ENCODE measurements at places on chromosomes 11 and 22.

- DNase-seq = no peak
Measured at GRCh38 chr11:111906680-111907079, 4.9 kb downstream of the CRYAB start.

DNA sequence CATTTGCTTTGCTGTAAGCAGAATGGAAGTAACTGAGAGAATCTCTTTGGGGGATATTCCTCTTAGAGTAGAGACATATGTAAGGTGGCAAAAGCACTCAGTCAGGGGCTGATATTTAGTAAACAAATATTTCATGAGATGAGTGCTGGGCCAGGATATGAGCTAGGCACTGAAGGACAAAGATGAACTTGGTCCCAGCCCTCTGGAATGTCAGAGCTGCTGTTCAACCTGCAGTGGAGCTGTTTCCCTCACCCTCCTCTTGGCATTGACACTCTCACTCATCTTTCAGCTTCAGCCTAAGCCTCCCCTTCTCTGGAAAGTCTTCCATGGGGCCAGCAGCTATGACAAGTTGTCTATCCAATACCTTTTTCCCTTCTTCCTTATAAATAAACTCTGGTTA is 22.2 kb downstream of the RASSF10 start:
- no peak for DNase-seq

DNA sequence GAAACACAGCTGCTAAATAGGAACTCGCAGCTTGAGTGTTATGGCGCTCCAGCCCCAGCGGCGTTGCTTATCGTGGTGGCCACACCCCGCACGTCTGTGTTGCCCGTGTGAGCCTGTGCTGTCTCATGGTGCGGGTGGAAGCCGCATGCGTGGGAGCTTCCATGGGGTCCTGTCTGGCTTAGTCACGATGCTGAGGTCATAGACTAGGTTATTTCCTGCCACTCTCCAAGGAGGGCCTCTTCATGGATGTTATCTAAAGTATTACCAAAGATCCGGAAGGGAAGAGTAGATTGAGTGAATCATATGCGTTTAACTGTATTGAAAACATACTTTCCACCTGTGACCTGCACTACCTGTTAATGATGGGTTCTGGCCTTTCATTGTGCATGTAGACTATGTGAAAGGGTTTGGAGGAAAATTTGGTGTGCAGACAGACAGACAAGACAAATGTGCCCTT is 21.7 kb downstream of the CTTN start:
- DNase-seq = no peak

GRCh38 chr22:48343461-48343860 is 1484.2 kb downstream of the BRD1 start:
- DNase-seq = no peak

DNA sequence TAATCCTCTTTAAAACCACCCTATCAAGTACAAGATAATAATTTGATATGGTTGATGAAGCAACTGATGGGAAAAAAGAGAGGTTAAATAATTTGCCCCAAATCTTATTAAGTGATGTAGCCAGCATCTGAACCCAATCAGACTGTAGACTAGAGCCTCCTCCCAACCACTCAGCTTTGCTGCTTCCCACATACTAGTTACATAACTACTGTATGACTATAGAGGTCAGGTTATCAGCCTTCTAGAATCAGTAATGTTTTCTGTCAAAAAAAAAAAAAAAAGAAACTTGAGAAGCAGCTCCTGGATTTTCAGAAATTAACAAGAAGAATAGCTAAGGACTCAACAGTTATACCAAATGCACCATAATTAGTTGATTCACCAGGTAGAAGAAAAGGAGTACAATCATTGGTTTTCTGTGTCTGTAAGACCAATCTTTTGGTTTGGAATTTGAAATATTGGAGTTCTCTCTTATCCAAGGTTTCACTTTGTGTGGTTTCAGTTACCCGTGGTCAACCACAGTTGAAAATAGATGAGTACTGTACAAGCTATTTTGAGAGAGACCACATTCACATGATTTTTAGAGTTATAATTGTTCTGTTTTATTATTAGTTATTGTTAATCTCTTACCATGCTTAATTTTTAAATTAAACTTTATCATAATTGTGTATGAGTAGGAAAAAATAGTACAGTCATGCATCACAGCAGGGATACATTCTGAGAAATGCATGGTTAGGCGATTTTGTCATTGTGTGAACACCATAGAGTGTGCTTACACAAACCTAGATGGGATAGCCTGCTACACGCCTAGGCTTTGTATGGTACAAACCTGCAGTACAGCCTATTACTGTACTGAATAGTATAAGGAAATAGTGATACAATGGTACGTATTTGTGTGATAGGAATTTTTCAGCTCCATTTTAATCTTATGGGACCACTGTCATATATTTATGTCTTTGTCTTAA is 72.2 kb downstream of the PDHX start:
- no peak for DNase-seq

GRCh38 chr11:9130297-9130696 is 38.9 kb upstream of the SCUBE2 start:
- no peak for DNase-seq

DNA sequence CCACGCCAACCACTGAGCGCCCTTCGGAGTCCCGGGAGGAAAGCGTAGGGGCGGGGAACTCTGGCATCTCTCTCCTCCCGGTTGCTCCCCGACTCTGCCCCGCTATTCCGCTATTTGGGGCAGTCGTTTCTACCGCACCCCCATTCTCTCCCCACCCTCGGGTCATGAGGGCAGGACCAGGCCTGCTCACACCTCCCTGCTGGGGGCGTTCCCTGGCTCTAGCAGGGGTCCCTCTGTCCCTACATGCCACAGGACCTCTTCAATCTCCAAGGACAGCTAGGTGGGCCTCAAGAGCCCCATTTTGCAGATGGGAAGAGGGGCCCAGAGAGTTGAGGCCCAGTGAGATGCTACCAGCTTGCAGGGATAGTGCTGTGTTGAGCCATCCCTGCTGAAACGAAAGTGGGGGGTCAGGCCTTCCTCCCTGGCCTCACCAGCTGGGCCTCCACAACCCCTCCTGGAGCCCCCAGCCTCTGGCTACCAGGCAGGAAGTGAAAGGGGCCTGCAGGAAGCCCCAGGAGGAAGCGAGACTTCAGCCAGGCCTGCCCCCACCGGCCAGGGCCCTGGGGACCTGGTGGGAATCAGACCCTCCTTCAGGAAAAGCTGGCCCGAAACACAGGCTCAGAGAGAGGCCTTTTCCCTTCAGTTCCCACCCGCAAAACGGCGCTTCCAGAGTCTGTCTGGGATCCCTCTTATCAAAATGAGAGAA is 5.5 kb upstream of the SHISA8 start:
- DNase-seq = no peak

DNA sequence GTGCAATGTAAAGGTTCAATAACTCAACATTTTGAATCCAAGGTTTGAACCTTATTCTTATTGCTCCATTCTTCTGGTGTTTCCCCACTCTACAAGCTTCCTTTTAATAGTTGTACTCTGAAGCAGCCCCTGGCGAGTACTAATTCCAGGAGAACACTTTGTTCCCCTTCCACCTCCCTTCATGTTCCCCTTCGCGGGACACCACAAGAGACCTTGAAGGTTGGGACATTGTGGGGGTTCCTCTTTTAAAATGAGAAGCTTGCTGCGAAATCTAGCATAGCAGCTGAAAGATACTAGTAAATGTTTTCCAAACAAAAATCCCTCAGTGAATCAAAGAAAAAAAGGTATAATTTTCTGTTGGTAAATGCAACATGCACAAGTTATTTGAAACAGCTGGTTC is 626.3 kb upstream of the LRRC4C start:
- DNase-seq = no peak

- no peak for DNase-seq
Measured at GRCh38 chr22:27748349-27748748, 53.2 kb downstream of the MN1 start.

- DNase-seq = peak; percentile 42
Measured at GRCh38 chr11:1573077-1573902, 1.2 kb upstream of the DUSP8 start.

GRCh38 chr22:23397613-23398567 is 182.2 kb downstream of the IGLL1 start:
- DNase-seq = no peak

DNA sequence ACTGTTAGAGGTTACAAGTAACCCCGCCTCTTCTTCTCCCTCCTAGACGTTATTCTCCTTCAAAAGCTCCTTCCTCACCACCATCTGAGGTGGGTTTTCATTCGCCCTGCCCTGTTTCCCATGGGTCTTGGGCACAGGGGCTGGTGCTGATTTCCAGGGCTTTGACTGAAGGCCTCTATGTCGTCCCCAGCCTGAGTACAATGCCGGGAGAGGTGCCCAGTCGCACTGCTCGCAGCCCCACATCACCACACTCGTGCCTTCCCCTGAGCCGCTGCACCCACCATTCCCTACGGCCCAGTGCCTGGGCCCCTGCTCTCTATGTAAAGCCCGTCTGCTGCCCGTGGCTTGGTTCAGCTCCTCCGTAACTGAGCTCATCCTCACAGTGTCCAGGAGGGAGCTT is 169.8 kb downstream of the DSCAML1 start:
- no peak for DNase-seq

GRCh38 chr11:134250246-134250645 is 2.9 kb downstream of the THYN1 start:
- DNase-seq = no peak

Data from CD4-positive, alpha-beta T cell treated with Interleukin-17A for 4 hours (primary cell).